LHCN-M2 (cell line): ENCODE measurements at places on chromosomes 5 and 9. TPM values are rescaled to one million over a fixed set of nuclear protein-coding genes. Genes with fewer than 3 reads are reported as not detected.
A peak's percentile ranks its signal among the peaks of the same experiment; 100 is the strongest.

DNA sequence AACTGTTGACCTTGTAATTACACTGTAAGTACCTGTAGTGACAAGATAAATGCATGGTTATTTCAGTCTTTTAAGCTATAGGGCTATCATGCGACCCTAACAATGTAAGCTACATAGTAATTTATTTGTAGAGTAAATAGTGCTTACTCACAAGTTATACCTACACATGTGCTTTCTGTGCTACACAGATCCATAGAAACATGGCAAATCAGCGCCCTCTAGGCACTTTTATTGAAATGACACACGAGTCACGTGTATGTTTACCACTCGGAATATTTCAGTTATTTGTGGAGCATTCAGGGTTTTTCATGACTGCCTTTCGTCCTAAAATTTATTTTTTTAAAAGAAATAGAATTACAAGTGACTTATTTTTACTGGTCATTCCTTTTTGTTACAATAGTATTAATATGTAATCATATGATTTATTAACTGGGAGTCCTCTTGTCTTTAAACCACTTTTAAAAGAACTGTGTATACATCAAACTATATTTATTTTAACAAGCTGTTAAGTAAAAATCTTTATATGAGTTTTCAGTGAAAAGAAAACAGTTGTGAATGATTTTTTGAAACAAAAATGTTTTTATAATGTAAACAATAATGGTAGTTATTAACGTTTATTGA, 1242.3 kb upstream of the WWC1 start:
- peak; percentile 22 for DNase-seq

DNA sequence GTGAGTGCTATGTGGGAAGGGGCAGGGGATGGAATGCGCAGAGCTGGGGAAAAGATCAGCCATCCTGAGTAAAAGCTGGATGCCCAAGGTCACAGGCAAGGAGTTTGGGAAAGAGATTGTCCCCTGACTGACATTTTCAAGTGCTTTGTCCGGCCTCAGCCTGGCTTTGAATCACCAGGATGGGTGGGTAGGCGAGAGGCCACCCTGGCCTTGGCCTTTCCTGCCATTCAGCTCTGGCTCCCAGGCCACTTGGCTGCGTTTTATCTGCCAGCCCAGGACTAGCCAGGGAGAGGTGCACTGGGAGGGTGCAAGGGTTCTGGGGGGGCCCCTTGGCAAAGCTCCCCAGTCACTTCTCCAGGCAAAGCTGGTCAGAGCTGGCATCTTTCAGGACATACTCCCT, 37.4 kb upstream of the SYNPO start:
- no peak for DNase-seq

DNA sequence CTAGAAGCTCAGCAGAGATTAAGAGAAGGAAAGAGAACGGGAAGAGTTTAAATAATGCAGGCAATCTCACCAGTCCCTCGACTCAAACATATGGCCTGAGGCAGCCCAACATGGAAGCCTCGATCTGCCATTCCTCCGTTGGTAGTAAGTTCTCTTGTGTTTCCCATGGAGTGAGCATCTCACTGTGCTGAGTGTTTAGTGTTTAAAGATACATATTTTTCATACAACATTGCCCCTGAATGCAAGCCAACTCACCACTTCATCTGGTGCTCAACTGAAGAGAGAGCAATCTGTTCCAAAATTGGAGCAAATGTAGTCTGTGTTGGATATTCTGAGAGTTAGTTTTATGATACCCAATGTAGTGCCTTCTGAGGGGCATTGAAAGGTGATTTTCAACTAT, 171.5 kb upstream of the ATP10B start:
- DNase-seq = no peak

- DNase-seq = peak; percentile 97
Observed at GRCh38 chr9:94139672-94140417, 55.6 kb downstream of the PTPDC1 start.

Gene FCN2
- not detected in 2 replicates for total RNA-seq

Gene ADAMTS19
- not detected in 2 replicates for total RNA-seq

Gene IFNK
- total RNA-seq = not detected in 2 replicates

DNA sequence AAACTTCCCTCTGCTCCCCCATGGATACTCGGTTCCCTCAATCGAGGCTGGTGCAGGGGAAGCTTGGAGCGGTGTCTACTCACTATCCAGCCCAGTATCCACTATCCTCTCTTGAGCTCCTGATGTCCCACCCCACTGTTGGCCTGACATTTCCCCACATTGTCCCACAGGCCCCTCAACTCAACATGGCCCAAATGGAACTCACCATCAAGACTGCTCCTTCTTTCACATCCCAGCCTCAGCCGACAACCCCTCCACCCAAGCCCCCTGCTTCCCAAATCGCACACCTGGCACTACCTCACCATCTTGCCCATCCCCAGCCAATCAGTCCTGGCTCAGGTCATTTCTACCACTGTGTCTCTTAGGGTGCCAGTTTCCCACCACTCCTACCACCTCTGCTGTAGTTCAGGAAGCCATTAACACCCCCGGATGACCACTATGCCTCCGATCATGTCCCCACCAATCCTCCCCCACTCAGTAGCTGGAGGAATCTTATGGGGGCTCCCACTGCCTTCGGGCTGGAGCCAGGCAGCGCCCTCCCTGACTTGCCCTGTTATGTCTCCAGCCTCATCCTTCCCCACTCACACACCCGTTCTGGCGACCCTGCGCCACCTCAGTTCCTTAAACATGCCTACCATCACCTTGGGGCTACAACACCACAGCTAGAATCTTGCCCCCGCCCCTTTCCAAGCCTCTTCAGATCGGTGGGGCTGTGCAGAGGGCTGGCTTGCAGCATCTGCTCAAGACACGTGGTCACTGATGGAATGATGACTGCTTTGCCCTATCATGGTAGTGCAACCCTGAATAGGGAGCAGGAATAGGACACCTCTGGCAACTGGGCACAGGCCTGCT, 273.6 kb downstream of the FSTL4 start:
- no peak for DNase-seq

- DNase-seq = peak; percentile 68
Observed at GRCh38 chr5:159605585-159605984, 275.3 kb upstream of the IL12B start.

Gene FIBCD1
- 0.51 and 1.7 TPM in 2 replicates for total RNA-seq

Gene PPP3R2
- total RNA-seq = not detected in 2 replicates

DNA sequence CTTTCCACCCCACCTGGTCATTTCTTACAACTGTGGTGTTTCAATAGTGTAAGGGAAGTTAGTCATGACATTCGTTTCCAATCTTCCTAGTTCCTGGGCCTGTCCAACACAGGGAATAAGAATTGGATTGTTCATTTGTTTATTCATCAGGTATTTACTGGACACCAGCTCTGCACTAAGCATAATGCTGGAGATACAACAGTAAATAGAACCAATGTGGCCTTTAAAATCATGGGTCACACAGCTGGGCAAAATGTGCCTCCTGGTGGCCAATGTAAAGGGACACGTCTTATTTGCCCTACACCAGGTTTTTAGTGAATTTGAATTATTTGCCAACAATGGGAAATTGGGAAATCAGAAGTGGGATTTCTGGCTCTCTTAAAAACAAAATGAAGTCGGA, 10.4 kb downstream of the ABLIM3 start:
- DNase-seq = no peak

DNA sequence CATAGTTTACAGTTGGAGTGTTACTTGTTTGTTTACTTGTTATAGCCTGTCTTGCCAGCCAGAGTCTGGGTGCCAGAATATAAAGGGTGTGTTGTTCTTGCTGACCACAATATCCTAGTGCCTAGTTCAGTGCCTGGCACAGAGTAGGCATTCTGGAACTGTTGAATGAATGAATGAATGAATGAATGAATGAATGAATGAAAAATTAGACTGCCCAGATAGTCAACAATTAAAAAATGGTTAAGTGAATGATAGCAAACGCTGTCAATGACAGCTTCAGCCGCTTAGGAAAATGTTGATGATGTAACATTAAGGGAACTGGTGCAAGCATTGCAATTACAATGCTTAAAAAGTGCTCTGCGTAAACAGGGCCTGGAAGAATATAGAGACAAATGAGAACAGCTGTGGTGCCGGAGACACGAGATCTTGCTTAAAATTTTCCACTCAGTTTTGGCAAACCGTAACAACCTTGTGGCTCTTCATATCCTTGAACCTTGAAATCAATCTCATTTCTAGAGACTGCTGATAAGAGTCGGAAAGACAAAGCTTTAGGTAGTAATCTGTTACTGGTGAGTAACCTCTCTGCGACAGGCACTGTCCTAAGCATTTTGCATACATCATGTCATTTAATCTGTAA, 4.7 kb upstream of the TTLL11 start:
- DNase-seq = peak; percentile 55

Gene MYORG
- 1.2 and 1.5 TPM in 2 replicates for total RNA-seq

Gene BARHL1
- total RNA-seq = not detected in 2 replicates

GRCh38 chr9:31590091-31590490, 794.4 kb upstream of the ACO1 start:
- DNase-seq = peak; percentile 59

- DNase-seq = no peak
Observed at GRCh38 chr9:91803970-91804752, 145.9 kb downstream of the ROR2 start.

DNA sequence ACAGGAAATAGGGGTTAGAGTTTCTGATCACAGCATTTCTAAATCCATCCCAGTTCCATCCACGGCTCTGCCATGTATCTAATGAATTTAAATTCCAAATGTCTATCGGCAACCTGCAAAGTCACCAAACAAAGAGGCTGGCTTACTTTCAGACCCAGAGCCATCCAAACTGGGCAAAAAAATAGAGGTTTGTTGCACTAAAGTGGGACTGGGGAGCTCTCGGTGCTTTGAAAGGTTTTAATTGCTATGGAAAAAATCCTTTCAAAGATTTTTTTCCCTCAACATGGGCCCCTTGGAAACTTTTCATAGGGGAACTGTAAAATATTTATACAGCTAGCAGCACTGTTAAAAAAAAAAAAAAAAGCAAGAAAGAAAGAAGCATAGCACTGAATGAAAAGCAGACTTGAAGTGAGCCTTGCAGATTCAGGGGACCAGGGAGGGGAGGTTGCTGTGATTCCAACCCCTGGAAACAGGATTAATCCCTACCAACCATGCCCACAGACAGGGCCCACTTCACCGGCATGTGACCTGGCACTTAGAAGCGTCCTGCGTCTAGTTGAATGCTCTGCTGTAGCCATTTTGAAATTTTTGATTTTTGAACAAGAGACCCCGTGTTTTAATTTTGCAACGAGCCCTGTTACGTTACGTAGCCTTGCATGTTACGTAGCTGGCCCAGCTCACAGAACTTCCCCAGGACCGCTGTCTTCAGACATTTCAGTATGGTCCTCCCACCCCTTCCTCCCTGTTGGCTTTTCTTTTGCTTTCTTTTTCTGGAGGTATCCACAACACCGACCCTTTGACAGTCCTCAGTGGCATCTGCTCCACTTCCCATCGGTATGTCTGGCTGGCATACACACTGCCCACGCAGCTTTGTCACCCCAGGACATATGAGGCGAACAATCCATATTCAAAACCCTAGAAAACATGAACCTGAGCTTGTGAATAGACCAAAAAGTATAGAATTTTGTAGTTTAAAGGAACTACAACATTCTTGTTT, 105.3 kb upstream of the NFIB start:
- no peak for DNase-seq

DNA sequence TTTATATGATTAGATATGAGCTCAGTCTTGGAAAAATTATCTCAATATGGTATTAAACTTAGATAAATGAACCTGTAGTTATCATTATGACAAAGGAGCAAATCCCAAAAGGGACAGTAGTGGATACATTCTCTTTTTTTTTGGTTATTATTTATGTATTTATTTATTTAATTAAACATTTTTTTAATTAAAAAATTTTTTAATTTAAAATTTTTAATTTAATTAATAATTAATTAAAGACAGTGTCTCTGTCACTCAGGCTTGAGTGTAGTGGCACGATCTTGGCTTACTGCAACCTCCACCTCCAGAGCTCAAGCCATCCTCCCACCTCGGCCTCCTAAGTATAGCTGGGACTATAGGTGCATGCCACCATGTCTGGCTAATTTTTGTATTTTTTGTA, 15.6 kb downstream of the ANKHD1 start:
- no peak for DNase-seq

- DNase-seq = peak; percentile 80
Observed at GRCh38 chr5:67267512-67268216, 71.1 kb upstream of the CD180 start.

GRCh38 chr9:84502066-84502465, 161.5 kb upstream of the SLC28A3 start:
- no peak for DNase-seq

Gene CDH9
- not detected in 2 replicates for total RNA-seq

DNA sequence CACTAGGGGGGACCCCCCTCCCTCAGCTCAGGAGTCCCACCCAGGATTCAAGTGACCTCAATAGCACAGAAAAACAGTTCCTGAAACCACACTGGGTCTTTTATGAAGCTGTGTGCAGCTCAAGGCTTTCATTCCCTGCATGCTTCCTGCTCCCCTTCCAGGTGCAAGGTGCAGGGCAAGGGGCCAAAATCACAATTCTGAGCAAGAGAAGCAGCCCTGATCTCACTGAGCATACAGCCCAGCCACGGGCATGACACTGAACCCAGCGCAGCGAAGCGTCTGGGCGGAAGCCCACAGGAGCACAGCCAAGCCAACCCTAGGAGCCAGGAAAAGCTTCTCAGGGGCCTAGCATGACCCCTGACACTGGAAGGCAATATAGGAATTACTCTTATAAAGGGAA, 62.9 kb downstream of the IRX2 start:
- DNase-seq = no peak

GRCh38 chr9:131874447-131874846, 134.6 kb upstream of the RAPGEF1 start:
- no peak for DNase-seq

- peak; percentile 34 for DNase-seq
Observed at GRCh38 chr5:1523793-1524480, at the start of gene LPCAT1. LPCAT1 (minus strand) TSS chr5:1523960; CDS start chr5:1523844, 116 bp downstream.

Gene SPDL1
- 117 and 154 TPM in 2 replicates for total RNA-seq

Gene ANP32B
- 9.9 and 15.7 TPM in 2 replicates for total RNA-seq

DNA sequence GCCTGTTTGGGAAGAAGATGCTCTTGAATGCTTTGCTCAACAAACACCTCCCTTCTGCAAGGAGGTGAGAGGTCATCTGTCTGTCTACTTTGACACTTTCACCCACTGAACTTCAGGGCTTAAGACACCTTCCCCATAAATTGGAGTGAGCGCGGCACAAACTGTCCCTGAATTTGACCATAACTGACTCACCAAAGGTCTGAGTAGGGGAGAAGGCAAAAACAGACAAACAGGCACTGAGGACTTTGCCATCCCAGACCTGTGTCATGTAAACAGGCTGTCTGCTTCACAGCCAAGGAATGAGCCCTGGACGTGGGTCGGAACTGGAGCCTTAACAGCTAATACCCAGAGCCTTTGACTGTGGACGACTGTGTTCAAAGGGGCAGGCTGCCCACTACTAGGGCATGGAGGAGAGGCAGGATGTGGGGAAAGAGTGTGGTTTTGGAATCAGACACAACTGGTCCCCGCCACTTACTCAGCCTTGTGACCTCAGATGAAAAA, 320.9 kb upstream of the KLF4 start:
- DNase-seq = peak; percentile 82

Gene HBEGF
- total RNA-seq = 1.8 and 1.9 TPM in 2 replicates
